ENCODE measurements at places on chromosomes 1 and 21.

DNA sequence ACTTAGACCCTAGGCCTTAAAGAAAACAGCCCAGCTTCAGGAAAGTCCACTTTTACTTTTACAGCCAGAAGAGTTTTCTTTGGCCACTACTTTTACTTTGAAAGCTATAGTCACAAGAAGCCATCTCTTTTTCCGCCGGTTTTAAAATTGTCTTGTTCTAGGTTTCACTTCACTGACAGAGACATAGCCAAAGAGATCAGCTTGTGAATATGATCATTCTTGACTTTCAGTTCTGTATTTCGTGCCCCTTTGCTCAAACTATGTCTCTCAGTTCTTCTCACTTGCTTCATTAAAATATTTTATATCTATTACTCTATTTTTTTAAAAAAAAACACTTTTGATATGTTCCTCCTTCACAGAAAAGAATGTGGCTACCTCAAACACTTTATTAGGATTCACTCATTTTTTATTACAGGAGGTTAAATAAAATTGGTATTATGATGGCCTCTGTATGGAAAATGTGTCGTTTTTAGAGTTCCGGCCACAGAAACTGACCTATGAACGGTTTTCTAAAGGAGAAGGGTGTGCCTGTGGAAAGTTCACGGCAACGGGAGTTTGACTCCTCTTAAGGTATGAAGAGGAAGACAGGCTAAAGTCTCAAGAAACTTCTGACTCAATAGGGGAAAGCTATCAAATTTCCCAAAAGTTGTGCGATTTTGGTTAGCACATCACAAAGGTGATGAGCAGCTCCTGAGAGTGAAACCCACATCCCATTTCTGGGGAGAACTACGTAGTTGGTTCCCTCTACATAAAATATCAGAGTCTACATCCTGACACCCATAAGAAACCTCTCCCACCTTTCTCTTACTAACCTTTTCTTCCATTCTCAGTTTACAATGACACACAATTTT lies 1.2 kb downstream of the MCOLN2 start:
- no peak for DNase-seq

DNA sequence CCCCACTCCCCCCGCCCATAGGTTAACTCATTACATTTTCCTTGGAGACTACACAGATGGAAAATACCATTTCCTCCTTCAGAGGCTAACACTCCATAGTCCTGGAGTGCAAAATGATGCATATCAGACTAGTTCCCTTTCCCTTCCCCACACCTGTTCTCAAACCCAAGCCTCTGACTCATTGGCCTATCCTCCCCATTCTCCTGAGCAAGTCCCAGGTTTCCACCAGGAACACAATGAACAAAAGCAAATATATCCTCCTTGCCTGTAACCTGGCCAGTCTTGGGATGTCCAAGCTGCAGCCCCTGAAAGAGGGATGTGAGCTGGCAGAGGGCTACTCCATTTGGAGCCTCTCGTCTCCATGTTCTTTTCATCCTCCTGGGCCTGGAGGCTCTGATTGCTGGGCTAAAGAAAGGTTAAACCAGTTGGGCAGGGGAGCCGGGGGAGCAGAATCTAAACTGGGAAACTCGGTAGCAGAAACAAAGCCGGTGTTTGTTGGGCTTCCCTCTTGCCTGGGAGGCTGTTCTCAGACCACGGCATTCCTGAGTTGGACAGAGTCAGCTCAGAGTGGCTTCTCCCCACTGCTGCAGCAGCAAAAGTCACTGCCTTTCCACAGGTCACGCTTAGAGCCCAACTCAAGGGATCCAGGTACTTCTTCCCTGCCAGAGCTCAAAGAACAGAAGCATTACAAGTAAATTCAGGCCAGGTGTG lies 13.9 kb downstream of the SSR2 start:
- DNase-seq: no peak

DNA sequence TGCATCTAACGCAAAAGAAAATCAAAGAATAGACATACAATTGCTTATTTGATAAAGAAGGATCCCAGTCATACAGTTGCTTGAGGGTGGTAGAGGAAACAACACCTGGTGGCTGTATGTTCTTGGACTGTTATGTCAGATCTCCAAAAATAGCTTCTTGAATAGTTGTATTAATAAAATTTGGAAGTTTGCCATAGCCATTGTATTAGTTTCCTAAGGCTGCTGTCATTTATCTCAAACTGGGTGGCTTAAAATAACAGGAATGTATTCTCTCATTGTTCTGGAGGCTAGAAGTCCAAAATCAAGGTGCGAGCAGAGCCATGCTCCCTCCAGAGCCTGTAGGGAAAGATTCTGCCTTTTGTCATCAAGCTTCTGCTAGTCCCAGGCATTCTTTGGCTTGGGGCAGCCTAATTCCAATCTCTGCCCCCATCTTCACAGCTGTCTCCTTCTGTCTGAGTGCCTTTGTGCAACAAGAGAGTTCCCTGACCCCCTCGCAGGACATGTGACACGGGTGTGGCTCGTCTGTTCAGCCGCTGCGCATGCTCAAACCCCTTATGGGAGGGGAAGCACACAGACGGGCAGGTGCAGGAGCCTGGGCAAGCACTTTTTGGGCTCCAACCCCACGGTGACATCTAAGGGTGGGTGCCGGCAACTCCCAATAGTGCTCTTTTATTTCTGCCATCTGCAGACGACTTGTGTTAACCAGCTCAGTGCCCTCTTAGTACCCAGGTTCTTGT lies 21.7 kb upstream of the GRIK1 start:
- DNase-seq: no peak

- DNase-seq: peak; percentile 55
These were observed 84.5 kb downstream of the GLIS1 start for GRCh38 chr1:53654216-53655210.

- DNase-seq: no peak
These were observed 94.6 kb downstream of the FGGY start for GRCh38 chr1:59391212-59392179.

DNA sequence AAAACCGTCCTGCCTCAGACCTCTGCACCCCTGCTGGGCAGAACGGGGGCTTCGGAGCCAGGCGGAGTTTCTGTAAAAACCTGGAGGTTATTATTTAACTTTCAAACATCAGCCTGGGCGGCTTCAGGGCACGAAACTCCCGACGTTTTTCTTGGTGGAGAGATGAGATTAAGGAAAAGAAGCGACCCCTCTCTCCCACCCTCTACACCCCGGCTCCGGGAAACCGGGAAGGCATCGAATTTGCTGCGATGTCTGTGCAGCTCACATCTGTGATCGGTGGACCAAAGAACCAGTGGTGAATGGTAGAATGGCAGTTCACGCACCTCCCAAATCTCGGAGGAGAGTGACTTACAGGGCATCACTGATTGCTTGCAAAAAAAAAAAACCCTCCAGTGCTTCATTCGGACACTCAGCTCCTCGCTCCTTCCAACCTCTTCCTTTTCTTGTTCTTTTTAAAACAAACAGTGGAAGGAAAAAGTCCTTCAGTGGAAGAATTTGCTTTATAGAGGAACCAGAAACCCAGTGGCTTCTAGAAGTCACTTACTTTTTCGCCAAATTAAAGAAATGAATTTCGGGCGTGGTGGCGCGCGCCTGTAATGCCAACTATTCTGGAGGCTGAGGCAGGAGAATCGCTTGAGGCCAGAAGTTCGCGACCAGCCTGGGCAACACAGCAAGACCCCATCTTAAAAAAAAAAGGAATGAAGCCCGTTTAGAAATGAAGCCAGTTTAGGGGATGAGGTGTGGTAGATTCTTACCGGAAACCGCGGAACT lies 884 bp downstream of the PHACTR4 start:
- DNase-seq: no peak

DNA sequence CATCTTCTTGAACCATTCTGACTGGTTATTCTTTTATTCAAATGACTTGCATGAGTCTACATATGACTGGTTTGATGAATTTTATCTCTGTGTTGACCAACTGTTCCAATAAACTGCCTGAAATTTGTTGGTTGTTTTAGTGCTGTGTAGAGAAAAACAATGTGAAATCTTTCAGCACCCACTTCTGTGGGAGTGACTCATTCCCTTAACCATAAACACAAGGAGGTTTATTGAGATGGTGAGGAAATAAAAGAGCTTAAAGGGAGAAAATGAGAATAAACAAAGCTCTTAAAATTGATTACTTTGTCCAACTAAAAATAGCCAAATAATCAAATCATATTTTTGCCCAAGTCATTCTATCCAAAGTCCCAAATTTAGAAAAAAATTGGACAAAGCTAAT lies 341.1 kb downstream of the TGFB2 start:
- DNase-seq: no peak

GRCh38 chr1:59434336-59434735 lies 137.4 kb downstream of the FGGY start:
- no peak for DNase-seq

DNA sequence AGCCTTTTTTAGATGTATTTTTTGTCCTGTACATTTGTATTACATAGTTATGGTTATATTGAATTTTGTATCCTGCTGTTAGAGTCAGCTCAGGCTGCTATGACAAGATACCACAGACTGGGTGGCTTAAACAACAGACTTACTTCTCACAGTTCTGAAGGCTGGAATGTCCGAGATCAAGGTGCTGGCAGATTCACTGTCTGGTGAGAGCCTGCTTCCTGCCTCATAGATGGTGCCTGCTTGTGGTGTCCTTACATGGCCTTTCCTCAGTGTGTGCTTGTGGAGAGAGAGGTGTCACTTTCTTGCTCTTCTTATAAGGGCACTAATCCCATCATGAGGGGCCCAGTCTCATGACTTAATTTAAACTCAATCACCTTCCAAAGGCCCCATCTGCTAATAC lies 23.1 kb upstream of the MYSM1 start:
- DNase-seq: no peak

DNA sequence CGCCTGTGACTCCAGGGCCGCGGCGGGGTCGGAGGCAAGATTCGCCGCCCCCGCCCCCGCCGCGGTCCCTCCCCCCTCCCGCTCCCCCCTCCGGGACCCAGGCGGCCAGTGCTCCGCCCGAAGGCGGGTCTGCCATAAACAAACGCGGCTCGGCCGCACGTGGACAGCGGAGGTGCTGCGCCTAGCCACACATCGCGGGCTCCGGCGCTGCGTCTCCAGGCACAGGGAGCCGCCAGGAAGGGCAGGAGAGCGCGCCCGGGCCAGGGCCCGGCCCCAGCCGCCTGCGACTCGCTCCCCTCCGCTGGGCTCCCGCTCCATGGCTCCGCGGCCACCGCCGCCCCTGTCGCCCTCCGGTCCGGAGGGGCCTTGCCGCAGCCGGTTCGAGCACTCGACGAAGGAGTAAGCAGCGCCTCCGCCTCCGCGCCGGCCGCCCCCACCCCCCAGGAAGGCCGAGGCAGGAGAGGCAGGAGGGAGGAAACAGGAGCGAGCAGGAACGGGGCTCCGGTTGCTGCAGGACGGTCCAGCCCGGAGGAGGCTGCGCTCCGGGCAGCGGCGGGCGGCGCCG lies at the start of gene SIM2:
Gene SIM2 (plus strand): TSS at position 135 of the 565 bp plus-strand sequence. CDS start 632 bp downstream, outside the sequence.
- no peak for DNase-seq

- DNase-seq: no peak
These were observed 79.2 kb downstream of the RIPK4 start for GRCh38 chr21:41687633-41688032.
